ENCODE measurements at places on chromosomes 16 and 17.

DNA sequence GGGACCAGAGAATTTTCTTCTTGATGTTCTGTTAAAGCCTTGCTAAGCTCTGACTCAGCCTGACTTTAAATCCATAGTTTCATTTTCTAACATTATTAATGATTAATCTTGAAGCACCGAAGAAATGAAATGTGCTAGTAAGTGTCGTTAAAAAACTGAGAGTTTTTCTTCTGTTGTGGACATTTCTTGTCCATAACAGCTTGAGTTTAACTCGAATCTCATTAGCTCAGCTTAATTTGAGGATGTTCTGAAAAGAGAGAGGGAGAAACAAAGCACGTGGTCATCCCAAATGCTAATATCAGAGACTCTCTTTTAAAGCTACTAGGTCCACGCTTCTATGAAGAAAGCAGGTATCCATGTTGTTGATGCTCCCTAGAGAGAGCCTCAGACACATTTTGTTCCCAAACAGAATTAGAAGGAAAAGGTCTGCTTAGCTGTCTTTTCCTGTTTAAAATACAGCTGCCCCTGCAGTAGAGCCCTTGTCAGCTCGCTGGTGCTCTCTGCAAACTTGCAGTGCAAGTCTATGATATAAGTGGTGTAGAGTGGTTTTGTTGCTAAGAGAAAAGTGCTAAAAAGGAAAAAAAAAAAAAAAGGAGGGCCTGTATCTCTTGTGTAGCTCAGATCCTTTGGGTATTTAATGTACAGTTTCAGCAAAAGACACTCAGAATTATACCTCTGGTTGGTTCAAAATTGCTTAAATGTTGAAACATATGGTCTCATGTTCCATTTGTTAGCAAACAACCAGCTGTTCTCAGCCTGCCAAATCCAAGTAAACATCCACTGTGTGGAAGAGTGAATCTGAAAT is 191.1 kb upstream of the TBX2 start:
- DNase-seq = no peak

- DNase-seq = no peak
Observed at GRCh38 chr16:25996052-25996451, 304.3 kb downstream of the HS3ST4 start.

- DNase-seq = no peak
Observed at GRCh38 chr17:60139438-60140285, 10.1 kb upstream of the CA4 start.

GRCh38 chr17:50527949-50528474 is 4.5 kb upstream of the EPN3 start:
- DNase-seq = no peak

GRCh38 chr17:75683583-75683982 is 16.4 kb downstream of the SAP30BP start:
- no peak for DNase-seq

DNA sequence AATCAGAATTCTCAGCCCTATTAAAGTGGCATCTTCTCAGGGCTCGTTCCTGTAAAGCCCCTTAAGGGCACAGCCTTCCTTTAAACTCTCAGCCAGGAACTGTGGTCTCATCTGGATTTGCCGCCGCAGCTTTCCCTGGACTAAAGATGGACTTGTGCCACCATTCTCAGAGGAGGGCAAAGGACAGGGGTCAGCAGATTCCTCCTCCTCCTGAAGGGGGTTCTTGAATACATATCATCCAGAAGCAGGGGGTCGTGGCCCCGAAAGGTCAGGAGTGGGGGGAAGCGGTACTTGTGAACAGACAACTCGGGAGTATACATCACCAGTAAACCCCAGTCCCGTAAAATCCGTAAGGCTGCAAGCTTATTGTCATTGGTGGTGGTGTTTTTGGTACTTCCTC is 174.8 kb downstream of the RPTOR start:
- DNase-seq = no peak

GRCh38 chr16:28013878-28014277 is 49.6 kb downstream of the GSG1L start:
- DNase-seq = no peak

DNA sequence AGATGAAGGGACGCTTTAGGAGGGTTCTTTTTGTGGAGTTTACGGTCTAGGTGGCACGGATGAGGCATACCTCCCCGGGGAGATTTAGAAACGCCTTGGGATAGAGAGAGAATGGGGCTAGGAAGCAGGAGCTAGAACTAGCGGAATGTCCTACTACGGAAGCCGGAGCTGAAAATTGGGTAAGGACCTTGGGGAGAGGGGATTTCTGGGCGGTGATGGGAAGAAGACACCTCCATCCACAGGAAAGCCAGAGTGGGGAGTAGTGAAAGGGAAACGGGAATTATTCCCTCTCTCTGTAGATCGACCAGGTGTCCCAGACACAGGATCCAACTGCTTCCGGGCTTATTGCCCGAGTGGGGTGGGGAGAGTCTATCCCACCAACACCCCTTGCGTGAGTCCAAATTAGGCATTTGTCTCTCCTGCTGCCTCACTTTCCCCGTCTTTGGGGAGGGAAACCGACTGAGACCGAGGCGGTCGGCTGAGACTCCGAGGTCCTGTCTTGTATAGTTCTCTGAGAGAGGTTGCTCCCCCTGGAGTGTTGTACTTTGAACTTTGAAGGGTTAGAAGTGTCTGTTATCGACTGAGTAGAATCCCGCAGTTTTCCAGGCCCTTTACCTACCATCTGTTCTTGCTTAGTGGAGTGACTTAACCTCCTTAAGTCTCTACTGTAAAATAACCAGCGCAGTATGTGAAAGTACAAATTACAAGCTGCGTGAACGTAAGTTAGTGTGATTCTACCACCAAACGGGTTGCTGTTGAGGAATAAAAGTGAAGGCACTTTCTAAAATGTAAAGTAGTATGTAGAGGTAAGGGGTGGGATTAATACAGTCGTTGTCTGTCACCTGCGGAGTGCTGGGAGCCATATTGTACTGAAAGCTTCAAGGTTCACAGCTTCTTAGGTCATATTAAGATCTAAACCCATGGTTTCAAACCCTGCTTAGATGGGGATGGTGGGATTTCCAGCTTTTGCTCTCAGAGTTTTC is 1.0 kb downstream of the RSPRY1 start:
- no peak for DNase-seq

GRCh38 chr17:10156948-10157607 is 41.3 kb downstream of the GAS7 start:
- DNase-seq = no peak

- no peak for DNase-seq
Observed at GRCh38 chr16:28834873-28835863, 11.0 kb downstream of the TUFM start.

- DNase-seq = no peak
Observed at GRCh38 chr16:67648764-67649407, 3.9 kb downstream of the CARMIL2 start.

DNA sequence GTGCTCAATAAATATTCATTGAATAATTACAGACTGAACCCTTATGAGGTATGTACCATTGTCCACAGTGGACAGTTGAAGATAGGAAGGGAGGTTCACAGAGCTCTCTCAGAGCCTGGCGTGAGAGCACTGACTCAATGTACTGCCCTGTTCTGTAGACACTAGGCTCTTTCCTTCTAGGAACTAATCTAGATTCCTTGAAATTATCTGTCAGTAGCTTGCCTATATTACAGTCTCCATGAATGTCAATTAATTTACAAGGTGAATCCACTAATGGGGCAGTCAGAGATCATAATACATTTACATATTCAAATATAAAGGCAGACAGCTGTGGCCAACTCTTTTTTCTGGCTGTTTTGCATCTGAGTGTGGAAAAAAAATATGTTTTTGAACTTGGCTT is 251.2 kb upstream of the SALL1 start:
- DNase-seq = no peak

- DNase-seq = no peak
Observed at GRCh38 chr17:65417406-65418221, 143.8 kb downstream of the AXIN2 start.

GRCh38 chr16:74561626-74562025 is 45.3 kb downstream of the GLG1 start:
- no peak for DNase-seq

GRCh38 chr16:53502331-53503269 is at the start of gene AKTIP:
TSS of gene AKTIP (minus strand) at chr16:53503209. CDS start at chr16:53500259, 2,950 bp downstream.
- DNase-seq = peak; percentile 53

DNA sequence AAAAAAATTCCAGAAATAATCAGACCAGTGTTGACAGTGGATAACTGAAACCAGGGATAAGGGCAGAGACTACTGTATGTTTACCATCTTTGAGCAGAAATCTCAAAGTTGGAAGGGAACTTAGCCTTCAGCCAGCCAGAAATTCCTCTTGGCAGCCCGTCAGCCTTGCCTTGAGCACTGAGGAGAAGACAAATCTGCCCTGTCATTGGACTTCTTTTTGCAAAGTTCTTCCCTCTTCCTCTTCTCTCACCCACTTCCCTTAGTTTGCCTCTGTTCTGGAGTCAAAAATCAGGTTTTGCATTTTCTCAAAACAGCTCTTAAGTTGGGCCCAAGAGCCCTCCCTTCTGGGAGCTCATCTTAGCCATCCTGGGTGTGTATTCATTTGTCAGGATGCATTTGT is 6.2 kb downstream of the TUFM start:
- DNase-seq = no peak

- no peak for DNase-seq
Observed at GRCh38 chr16:23223368-23223767, 40.8 kb downstream of the SCNN1G start.

- DNase-seq = peak; percentile 11
Observed at GRCh38 chr16:70796301-70796700, 4.7 kb downstream of the VAC14 start.

Data from NCI-H2107 (cell line).